SK-N-SH (cell line): ENCODE measurements at places on chromosomes 1 and 21.

DNA sequence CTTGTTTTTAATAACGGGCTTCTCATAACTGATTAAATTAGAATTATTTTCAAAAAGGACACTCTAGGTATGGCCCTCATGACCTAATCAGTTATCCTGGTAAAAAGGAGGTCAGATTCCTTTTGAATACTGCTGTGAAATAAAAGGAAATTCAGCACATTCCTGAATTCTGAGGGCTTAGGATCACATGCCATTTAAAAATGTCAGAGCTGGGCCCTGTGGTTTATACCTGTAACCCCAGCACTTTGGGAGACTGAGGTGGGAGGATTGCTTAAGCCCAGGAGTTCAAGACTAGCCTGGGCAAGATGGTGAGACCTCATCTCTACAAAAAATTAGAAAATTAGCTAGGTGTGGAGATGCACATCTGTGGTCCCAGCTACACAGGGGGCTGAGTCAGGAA lies 18.0 kb upstream of the RABGGTB start:
- no peak for DNase-seq

- no peak for DNase-seq
These were observed 115.6 kb downstream of the CSMD2 start for GRCh38 chr1:34049477-34049876.

GRCh38 chr1:41380979-41381691 lies 19.9 kb downstream of the FOXO6 start:
- DNase-seq: peak; percentile 83

DNA sequence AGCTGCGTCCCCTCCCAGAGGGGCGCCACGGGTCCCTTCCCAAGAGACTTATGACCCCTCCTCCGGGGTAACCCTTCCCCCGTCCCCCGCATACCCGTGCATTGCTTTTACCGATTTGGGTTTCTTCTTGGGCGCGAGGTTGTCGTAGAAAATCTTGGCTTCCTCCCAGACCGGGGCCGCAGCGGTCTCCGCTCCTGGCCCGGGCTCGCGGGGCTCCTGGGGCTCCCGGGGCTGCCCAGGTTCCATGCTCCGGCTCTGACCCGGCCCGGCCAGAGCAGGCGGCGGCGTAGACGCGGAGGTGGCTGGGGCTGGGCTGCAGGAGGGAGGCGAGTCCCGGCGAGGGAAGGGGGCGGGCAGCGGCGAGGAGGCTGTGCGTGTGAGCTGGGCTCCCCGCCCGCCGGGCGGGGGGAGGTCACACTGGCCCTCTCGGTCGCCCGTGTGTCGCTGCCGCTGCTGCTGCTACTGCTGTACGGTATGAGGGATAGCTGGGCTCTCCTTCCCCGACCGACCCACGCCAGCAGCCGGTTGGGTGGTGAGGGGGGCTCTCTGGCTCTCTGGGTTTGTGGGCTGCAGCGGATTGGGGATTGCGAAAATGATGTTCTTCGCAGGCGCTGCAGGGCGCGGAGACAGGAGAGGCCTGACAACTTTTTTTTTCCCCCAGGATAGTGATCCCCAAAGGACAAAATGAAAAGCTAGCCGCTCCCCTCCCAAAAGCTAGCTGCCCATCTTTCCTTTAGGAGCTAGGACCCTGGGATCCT lies at the start of gene NT5C1A:
NT5C1A (minus strand) TSS at position 315 of the 758 bp plus-strand sequence; CDS start at position 246, 69 bp downstream.
- peak; percentile 89 for DNase-seq

DNA sequence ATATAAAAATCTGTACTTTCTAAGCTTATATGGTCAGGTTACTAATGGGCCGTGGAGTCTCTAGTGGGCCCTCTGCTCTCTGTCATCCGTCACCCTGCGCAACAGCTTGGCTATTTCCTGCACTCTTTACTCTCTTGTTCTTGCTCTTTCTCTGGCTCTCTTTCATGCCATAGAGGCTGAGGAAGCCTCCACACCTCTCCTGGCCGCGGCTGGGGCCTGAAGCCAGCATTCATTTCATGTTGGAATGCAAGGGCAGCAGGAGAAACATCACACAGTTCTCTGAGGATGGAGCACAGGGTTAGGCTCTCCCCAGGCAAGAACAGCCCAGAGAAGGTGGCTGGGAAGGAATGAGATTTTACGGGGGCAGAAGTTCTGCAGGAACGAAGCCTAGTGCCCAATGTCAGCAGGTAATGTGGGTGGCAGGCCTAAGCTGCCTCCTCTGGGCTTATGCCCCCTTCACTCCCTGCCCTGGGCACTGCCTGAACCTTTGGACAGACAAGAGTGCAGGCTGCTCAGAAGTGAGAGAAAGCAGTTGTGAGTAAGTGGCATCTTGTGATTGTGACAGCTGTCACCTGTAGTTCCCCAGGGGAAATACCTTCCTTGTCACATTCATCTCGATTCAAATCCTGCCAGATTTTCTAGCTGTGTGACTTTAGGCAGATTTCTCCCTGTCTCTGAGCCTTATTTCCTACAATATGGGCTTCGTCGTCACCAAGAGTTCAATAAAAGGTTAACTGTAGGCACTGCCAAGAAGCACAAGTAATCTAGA lies 3.6 kb upstream of the FHAD1 start:
- no peak for DNase-seq

DNA sequence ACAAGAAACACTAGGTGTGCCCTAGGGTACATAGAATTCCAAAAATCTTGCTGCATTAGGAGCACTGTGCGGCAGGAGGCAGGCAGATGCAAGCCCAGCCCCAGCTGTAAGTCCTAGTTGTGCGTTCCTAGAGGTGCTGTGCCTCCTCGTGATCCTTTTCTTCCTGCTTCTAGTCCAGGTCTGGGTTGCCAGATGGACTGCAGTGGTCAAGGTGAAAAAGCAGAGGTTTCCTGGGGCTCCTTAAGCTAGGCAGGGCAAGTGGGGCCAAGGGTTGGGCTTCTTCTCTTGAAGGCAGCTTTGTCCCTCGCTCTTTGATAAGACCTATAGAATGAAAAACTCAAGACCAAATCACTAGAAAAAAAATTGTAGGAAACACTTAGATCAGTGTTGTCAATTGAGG lies 21.6 kb upstream of the SLC45A3 start:
- DNase-seq: no peak

DNA sequence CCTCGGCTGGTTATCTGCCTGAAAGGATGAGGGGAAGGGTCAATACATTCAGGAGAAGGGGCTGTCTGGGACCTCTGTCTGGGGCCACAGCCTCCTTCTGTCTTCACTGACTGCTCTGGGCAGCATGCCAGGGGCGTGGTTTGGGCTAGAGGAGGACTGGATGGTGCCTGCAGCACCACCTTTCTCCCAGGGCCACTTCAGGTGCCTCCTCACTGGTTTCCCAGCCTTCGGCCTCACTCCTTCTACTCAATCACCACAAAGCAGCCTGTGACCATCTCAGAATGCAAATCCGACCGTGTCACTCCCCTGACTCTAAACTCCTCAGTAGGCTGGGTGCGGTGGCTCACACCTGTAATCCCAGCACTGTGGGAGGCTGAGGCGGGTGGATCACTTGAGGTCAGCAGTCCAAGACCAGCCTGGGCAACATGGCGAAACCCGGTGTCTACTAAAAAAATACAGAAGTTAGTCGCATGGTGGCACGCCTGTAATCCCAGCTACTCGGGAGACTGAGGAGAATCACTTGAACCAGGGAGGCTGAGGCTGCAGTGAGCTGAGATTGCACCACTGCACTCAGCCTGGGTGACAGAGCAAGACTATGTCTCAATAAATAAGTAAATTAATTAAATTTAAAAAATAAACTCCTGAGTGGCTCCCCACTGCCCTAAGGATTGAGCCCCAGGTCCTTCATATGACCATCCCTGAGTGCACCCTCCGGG lies 50.1 kb upstream of the ECE1 start:
- DNase-seq: no peak

- DNase-seq: no peak
These were observed 16.3 kb upstream of the ACKR1 start for GRCh38 chr1:159188375-159188788.

GRCh38 chr1:44346184-44346583 lies 8.9 kb downstream of the ERI3 start:
- no peak for DNase-seq

GRCh38 chr1:230029244-230029941 lies 37.6 kb upstream of the GALNT2 start:
- DNase-seq: no peak

DNA sequence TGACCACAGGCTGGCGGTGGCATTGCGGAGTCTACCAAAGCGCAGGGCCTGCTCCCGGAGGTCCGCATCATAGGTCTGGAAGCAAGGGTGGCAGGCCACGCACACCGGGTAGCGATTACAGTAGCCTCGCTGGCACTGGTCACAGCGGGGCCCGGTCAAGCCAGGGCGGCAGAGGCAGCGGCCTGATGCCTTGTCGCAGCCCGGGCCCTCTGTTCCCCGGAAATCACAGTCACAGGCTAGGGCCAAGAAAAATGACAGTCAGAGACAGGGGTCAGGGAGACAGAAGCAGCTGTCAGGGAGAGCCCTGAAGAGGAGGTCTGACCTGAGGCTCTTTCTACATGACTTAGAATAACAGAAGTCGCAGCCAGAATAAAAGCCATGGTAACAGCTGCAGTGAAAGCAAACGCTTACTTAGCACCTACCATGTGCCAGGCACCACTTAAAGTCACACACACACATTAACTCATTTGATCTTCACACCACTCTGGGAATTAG lies 26.4 kb downstream of the LAMB3 start:
- DNase-seq: no peak

- no peak for DNase-seq
These were observed 4.8 kb downstream of the FAM131C start for GRCh38 chr1:16068356-16069270.

DNA sequence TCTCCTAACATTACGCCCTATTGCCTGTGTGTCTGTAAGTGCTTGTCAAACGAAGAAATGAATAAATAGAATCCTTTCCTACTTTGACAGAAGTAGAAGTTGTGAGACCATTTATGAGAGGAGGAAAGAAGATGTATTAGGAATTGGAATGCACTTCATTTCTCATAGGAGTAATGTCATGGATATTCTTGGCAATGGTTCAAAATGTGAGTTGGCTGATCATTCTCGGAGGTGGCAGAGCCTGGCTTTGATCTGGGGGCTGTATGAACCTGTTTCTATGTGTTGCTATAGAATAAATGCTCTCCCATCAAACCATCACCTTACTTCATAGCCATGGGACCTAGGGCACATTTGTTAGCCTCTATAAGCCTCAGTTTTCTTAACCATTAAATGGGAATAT lies 10.1 kb upstream of the SERBP1 start:
- no peak for DNase-seq

- peak; percentile 17 for DNase-seq
These were observed 634 bp upstream of the SPATA6 start for GRCh38 chr1:48472638-48473037.

DNA sequence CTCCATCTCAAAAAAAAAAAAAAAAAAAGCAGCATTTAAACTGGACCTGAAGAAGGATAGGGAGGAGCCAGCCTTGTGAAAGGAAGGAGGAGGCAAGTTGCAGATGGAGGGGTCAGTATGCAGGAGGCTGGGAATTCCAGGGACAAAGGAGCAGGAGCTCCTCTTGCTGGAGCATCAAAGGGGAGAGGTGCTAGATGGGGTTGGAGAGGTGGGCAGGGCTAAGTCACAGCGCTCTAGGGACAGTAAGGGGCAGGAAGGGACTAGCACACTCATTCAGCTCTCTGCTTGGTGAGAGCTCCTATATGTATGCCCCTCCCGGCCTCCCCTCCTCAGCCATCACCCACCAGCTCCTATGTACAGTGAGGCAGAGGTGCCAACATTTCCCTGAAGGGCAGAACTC lies 26.8 kb downstream of the MAP7D1 start:
- DNase-seq: no peak

GRCh38 chr1:218462116-218462515 lies 117.0 kb downstream of the TGFB2 start:
- no peak for DNase-seq

DNA sequence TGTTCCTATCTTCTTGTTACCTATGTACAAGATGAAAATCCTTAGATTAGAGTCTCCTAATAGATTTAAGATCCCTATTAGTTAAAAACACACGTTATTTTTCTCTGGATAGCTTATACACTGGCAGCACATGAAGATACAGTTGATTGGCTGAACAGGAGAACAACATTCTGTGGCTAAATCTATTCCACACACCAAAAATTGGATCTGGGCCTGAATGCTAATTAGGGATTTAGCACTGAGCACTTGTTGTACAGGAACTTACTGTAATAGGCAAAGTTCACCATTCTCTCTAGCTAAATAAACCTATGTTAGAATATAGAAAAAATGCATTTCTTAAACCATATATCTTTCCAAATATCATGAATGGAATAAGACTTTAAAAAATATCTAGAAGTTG lies 117.1 kb upstream of the PTGFR start:
- no peak for DNase-seq
